Activated naive CD4-positive, alpha-beta T cell treated with anti-CD3 and anti-CD28 coated beads, Interleukin-2, amount 50 U/mL, for 72 hours (primary cell): ENCODE measurements at places on chromosomes 7 and 10. TPM values are rescaled to one million over a fixed set of nuclear protein-coding genes. Genes with fewer than 3 reads are reported as not detected.

The MMP21 gene
- not detected for total RNA-seq

- no peak for DNase-seq
Observed at GRCh38 chr7:21367081-21367480, 60.8 kb upstream of the SP4 start.

GRCh38 chr7:66013938-66014337 lies 31.9 kb upstream of the GUSB start:
- DNase-seq = no peak

DNA sequence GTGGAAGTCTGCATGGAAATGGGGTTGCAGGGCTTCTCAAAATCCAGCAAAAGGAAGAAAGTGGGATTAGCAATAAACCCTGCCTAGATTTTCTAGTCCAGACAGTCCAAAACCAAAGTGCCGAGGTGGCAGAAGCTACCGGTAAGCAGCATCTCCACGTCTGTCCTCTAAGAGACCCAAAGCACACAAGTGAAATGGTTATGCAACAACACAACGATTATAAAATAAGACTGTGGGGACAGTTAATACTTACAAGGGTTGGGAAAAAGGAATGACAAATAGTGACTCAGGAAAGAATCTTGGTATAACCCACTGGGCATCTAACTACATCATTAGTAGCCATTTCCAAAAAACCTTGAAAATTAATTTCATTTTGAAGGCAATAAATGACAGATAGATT lies 24.7 kb downstream of the CREB3L2 start:
- no peak for DNase-seq

The ATG9B gene
- total RNA-seq = 14.9 TPM

- no peak for DNase-seq
Observed at GRCh38 chr7:114710499-114710898, 211.4 kb upstream of the MDFIC start.
